GF-D8 (cell line): ENCODE measurements at places on chromosomes 6 and 20.

DNA sequence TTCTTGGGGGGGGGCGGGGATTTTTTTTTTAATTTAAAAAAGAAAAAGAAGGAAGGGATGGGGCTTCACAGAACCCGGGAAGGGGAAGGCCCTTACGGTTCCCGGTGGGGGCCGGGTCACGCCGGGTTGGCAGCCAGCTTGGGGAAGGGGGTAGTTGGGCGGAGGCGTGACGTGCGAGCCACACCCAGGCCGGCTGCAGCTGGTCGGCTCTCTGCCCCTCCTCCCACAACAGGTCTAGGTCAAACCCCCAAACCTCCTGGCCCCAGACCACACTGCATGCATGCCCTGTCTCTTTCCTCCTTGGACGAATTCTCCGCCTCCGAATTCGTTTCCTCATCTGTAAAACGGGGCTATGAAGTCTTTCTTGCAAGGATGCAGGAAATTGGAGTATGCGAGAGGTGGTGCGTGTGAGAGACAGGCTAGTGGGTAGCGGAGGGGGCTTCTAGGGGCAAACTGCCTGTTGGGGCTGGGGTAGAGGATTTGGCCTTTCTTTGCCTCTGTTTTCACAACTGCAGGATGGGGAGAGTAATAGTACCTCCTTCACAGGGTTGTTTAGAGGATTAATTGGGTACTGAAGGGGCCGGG is 828 bp downstream of the HCK start:
- DNase-seq = no peak

DNA sequence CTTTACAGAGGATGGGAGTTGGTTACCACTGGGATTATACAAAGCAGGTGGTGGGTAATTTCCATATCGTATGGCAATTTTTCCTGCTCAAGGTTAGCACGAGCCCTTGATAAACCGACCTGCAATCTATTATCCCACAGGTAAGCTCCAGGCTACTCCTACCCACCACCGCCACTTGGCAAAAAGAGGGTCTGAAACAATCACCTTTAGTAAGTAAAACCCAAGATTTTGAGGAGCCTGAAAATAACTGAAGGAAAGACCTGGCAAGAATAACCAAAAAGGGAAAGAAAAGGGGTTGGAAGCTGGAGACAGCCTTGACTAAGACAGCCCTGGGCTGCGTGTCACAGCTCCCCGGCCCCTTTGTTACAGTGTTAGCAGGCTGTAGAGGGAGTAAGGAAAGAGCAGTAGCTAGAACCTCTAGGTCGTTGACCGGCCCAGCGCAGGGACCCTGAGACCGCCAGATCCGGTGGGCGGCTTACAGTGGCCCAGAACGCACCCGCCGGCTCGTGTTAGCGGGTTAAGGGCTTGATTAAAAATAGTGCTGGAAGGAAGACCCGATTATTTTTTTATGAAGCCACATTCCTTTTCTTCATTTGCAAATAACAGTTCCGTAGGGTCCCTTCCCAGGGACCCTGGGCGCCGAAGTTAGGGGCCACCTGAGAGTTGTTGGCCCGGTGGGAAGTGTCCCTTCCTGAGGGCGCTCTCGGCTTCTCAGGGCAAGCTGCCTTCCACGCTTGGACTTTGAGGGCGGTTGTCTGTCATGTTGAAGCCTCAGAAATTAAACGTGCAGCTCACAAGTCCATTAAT is 30.5 kb downstream of the TFAP2B start:
- DNase-seq = no peak

DNA sequence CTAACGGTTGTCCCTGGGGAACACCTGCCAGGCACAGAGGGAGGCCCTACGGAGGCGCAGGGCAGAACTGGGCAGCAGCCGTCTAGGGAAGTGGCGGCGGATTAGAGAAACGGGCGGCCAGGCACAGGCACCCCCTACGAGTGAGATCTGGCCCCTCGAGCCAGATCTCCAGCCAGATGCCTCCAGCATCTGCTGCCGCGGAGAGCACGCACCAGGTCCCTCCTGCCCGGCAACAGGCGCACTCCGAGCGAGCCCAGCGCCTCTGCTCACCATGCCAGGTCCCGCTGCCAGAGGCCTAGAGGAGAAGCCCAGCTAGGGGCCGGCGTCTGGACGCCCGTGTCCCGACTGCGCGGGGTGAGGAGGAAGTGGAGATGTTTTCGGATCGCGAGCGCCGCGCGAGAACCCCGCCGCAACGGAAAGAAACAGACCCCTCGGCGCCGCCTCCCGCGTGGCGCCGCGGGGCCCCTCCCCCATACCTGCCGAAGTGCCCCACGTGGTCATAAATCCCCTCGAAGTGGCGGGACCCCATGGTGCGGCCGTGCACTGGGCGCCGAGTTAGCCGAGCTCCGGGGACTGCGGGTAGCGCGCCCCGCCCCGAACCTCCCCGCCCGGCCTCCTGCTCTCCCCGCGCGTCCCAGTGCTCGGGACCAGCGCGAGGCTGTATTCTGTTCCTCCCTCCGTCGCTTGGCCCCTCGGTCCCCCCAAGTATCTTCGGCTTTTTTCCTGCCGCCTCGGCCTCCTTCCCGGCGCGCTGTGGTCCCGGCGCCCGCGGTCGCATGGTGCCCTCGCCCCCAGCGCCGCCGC is at the start of gene SLC22A16:
TSS of gene SLC22A16 (minus strand) at position 568 of the 804 bp plus-strand sequence. CDS start at position 529, 39 bp downstream.
- DNase-seq = peak; percentile 40

DNA sequence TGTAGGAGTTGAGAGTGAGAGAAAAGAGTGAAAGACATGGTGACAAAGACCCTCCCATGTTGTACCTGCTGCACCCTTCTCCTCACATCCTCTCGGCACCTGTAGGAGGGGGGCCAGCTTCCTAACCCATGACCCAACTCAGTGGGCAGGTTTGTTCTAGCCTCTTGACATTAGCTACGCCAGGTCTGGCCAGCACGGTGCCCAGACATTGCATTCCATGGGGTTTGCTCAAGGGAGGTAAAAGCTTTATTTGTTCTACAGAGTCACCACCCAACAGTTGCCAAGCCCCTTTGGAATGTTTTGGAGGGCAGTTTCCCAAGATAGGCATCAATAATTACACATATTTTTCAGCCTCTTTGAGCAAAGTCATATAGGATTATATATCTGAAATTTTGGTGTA is 22.7 kb upstream of the TGM6 start:
- DNase-seq = no peak

- no peak for DNase-seq
Observed at GRCh38 chr6:166952121-166952520, 4.2 kb downstream of the RNASET2 start.

GRCh38 chr20:402496-402885 is 5.6 kb upstream of the RBCK1 start:
- no peak for DNase-seq

GRCh38 chr6:68317366-68317765 is 317.7 kb upstream of the ADGRB3 start:
- no peak for DNase-seq

- no peak for DNase-seq
Observed at GRCh38 chr20:50315586-50316551, 125.2 kb downstream of the CEBPB start.

DNA sequence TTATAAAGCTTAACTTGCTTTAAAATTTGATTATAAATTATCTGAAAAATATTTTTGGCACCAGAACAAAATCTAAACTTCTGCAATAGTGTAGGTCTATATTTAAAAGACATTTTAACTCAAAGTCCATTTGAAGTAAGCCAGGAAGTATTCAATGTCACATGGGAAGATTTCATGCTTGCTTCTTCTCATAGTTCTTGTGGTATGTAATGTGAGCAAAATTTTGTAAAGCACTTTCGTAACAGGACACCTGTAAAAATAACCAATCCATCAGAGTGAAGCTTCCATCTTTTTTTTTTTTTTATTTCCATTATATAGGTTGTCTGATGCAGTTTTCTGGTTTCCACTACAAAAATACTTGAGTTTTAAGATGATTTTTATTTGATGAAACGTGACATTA is 386.1 kb downstream of the LAMA2 start:
- no peak for DNase-seq

DNA sequence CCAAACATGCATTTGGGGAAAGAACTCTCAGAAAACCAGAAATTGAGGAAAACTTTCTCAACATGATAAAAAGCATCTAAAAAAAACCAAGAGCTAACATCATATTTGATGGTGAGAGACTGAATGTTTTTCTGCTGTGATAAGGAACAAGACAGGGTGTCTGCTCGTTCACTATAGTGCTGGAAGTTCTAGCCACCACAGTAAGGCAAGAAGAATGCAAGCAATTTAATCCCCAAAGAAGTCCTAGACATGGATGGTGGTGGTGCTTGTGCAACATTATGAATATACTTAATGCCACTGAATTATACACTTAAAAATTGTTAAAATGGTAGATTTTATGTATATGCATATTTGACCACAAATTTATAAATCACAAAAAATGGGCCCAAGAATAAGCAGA is 53.4 kb downstream of the LYRM2 start:
- DNase-seq = no peak

- no peak for DNase-seq
Observed at GRCh38 chr6:55998576-55998975, 123.2 kb upstream of the BMP5 start.

DNA sequence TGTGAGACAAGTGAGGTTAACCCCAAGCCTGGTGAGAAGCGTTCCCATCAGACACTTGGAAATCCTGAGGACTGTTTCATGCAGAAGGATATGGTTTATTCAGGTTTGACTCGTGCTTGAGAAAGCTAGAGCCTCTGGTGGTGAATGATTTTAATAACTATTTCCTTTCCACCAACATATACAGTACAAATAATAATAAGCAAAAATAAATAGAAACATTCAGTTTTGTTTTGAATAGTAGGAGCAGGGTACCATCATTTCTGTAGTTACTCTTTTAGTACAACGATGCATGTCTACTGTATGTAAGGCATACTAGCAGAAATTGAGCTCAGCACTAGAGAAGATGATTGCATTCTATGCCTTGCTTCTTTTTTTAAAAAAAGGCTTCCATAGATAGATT is 33.5 kb downstream of the PLG start:
- no peak for DNase-seq

GRCh38 chr6:109772883-109773431 is 81.9 kb downstream of the FIG4 start:
- no peak for DNase-seq

DNA sequence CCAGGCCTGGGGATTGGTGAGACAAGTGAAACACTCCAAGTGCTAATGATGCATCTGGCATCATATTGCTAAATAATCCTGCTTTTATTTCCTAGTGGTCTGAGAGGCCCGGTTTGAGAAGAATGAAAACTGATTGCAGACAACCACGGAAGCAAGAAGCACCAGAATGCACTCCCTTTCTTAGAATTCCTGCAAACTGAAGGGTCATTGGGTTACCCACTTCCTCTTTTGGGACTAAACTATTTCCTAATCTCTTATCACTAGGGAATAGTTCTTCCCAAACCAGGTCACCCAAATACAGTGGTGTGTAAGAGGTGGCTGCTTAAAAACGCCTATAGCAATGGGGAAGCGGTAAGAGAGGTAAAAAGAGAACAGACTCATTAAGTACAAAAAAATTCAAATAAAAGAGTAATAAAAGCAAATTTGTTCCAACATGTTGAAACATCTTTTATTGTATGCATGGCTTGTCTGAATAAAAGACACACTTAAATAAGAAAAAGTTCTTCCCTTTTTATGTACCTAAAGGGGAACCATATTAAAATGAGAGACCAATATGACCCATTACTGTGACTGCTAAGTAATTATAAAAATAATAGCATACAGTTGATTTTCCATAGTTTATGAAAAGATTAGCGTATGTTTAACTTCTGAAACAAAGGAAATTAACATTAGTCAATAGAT is 125.8 kb downstream of the MYB start:
- DNase-seq = peak; percentile 100

DNA sequence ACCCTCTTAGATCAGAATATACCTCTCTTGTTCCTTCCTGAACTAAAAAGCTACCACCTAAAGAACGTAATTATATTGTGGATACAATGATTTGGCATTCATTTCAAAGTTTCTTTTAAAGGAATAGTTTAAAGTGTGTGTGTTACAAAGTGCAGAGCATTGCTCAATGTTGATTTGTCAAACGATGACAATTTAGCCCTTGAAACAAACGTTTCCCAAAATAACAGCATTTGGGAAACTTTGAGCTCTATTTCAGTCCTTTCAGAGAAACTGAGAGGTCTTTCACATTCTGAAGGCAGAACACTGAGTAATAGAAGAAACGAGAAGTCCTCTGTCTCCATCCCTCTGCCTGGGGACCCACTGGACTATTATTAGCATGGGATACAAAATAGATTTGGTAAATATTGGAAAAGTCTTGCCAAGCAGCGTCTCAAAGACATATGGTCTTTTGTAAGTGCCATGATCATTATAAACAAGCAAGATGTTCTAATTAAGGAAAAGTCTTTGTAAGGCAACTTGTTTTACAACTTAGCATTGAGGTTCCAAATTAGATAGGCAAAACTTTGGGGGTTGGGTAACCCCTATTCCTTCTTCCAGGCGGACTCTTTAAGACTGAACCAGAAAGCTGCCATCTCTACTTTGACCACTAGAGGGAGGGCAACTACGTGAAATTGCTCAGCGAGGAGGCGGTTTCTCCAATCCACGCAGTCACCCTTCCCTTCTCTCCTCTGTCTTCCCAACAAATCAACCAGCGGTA is 208.8 kb downstream of the RNF144B start:
- no peak for DNase-seq

DNA sequence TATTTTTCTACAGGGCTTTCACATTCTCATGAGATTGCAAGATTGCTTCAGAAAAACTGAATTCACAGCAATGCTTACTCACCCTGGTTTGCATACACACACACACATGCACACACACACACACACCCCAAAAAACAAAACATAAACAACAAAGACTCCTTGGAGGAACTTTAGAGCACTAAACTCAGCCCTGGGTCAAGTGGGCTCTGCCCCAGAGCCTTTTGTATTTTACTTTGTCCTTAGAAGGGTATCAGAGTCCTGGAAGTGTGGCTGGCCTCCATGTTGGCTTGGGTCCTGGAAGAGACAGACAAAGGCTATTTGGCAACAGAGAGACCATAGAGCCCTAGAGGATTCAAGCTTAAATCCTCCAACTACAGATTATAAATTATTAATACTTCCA is 8.0 kb upstream of the CST9 start:
- DNase-seq = no peak

GRCh38 chr20:19713822-19714578 is 44.1 kb upstream of the RIN2 start:
- no peak for DNase-seq

DNA sequence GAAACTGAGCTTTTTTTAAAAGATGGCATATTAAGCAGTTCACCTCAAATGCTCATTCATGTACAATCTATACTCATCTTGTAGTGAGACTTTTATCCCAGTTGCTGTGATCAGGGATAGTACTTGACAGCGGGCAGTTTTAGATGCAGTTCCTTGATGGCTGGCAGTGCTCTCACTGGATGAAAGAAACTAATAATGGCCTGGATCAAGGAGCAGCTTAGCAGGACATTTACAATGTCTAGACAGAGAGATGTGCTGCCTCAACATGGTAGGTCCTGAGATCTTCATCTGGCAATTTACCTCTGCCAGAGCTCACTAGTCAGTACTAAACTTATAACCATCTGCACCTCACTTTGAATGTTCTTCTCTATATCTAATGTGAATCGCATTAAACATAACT is 46.8 kb upstream of the LYRM2 start:
- no peak for DNase-seq
